ENCODE measurements at places on chromosomes 13 and 19.

- DNase-seq = no peak
Observed at GRCh38 chr13:109738298-109738746, 48.1 kb downstream of the IRS2 start.

DNA sequence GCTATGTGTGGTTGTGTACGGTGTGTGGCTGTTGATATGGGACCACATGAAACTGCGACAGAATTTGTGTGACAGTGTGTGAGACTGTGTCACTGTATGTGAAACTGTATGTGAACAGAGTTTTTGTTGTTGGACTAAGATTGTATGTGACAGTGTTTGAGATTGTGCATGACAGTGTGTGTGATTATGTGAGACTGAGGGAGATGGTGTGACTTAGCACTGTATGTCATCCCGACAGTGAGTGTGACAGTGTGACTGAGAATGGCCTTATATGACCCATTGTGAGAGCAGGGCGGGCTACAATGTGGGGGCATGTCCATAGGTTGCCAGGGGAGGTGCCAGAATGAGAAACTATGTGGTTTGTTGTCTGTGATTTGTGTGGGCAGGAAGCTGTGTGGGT lies 930 bp downstream of the ZNF583 start:
- peak; percentile 4 for DNase-seq

DNA sequence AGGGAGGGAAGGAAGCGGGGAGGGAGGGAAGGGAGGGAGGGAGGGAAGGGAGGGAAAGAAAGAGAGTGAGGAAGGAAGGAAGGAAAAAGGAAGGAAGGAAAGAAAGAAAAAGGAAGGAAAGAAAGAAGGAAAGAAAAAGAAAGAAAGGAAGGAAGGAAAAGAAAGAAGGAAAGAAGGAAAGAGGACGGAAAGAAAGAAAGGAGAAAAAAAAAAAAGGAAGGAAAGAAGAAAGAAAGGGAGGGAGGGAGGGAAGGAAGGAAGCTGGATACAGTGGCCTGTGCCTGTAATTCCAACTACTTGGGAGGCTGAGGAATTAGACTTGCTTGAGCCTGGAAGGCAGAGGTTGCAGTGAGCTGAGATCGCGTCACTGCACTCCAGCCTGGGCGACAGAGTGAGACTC lies 35.3 kb downstream of the OLFM2 start:
- DNase-seq = no peak

DNA sequence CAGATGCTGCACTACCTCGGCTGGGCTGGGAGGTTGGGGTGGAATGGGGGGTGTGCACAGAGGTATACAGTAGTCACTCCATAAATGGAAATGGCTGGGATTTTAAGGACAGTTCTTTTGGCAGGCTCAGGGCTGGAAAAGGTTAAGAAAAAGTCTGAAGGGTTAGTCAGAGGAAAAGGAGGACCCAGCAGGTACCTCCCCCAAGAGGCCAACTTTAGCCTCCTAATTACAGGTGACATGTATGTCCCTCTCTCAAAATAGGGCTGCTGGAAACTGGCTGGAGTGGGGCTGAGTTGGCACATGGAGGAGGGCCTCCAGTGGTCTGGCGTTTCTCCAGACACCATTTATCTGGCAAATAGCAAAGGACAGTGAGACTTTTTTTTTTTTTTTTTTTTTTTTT lies 994 bp downstream of the CCDC194 start:
- DNase-seq = peak; percentile 55

DNA sequence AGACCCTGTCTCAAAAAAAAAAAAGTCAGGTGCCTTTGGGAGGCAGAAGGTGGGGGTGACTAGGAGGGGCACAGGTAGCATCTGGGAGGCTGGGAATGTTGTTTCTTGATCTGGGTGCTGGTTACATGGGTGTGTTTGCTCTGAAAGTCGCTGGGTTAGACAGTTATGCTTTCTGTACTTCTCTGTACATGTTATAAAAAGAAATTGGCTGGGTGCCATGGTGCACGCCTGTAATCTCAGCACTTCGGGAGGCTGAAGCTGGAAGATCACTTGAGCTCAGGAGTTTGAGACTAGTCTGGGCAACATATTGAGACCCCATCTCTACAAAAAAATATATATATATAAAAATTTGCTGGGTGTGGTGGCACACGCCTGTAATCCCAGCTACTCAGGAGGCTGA lies 15.1 kb downstream of the NOSIP start:
- no peak for DNase-seq

DNA sequence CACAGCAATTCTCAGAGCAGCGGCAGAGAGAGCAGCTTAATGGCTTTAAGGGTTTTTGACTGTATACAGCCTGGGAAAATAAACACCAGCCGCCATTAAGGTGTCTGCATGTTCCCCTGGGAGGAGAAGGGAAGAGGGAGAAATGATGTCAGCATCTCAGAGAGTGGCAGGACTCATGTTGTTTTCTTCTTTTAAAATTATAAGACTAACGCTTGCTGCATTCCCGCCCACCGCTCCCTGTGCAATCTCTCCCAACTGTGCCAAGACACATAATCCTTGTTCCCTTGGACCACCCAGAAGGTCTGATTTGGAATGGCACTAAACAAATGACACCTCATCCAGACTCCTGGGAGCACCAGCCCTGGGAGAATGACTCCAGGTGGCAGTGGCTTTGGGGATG lies 27.7 kb upstream of the FAM216B start:
- no peak for DNase-seq

DNA sequence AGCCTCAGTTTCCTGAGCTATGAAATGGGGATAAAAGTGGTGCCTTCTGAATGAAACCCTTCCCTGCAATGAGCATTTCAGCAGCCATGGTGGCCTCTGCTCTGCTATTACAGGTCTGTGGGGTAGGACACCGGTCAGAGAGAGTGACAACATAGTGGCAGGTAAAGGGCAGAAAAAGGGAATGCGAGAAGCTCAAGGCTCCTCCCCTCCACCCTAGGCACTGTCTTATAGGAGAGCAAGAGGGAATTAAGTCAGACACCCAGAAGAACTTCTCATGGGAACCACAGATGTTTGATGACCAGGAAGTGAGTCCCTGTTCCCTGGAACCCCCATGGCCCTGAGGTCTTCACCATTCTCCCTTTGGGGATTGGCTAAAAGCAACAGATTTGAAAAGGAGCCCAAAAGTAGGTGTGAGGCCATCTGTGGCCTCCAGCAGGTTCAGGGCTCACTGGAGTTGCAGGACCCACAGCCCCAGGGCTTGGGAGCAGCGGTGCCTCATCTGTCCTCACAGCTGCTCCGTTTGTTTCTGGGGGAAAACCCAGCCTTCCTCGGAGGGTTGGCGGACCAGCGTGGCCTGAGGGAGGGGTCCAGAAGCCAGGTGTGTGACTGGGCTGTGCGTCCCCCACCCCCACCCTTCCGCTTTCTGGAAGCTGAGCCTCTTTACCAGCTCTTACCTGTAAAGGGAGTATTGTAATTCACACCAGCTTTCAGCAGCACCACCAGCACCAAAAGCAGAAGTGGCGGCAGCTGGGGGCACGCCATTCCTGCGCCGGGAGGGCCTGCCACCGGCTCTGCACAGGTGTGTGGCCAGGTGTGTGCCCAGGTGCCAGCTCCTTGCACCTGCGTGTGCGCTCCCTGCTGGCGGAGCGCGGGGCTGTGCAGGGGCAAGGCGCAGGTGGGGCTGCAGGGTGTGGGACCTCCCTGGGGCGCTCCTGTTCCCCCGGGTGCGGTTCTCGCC lies 19.4 kb downstream of the IQCN start:
- DNase-seq = no peak

DNA sequence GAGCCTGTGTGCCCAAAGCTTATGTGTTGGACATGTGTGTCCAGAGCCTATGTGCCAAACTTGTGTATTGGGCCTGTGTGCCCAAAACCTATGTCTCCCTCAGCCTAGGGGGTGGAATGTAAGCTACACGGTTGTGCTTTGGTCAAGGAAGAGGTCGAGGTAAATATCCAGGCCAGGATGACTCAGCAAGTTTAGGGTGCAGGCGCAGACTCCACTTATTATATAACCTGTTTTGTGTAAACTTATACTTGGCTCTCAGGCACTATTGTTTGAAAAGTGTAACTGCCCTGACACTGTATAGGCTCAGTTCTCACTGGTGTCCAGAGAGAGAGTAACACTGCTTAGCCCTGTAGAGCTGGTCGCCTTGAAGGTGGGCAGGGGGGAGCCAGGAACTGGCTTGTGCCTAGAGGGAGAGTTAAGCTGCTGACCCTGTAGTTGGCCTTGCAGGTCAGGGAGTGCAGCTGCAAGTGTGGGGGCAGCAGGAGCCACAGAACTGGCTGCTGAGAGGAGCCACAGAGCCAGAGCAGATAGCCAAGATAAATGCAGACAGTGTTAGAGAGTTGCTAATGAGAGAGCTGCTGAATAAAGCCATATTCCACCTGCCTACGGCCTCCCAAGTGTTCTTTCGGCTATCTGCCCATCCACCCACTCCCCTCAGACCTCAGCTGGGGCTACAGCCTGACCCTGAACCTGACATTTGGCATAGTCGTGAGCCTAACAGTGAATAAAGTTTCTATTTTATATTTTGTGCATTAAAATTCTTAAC lies 517.2 kb upstream of the SLITRK1 start:
- DNase-seq = peak; percentile 9

- peak; percentile 68 for DNase-seq
Observed at GRCh38 chr19:18846862-18847548, 15.2 kb downstream of the UPF1 start.

- DNase-seq = peak; percentile 60
Observed at GRCh38 chr19:18785179-18786124, 5.7 kb downstream of the COMP start.

- DNase-seq = no peak
Observed at GRCh38 chr19:52535771-52536447, 8.4 kb downstream of the ZNF808 start.

- no peak for DNase-seq
Observed at GRCh38 chr19:46486358-46486757, 9.3 kb downstream of the PNMA8B start.

GRCh38 chr13:111962431-111962891 lies 104.5 kb upstream of the SOX1 start:
- DNase-seq = no peak

- no peak for DNase-seq
Observed at GRCh38 chr19:39232708-39233107, 12.1 kb downstream of the IFNL3 start.

GRCh38 chr13:46598140-46598819 lies 45.3 kb downstream of the LRCH1 start:
- peak; percentile 54 for DNase-seq

DNA sequence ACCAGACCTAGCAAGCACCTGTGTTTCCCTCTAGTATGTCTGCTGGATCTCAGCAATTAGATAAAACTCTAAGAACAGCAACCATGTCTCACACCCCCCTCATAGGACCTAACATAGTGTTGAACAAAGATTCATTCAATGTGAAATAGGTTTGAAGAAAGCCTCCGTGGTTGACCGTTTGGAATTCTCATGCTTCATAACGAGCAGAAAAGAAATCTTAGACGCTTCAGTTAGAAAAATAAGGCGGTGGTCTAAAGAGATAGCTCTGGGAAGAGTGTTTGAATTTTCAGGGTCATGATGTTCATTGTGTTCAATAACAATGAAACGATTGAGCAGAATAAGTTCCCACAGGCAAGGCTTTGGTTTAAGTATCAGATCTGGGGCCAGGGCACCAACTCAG lies 332.9 kb downstream of the COG6 start:
- DNase-seq = no peak

- peak; percentile 68 for DNase-seq
Observed at GRCh38 chr13:36395280-36395679, 37.0 kb upstream of the CCNA1 start.

DNA sequence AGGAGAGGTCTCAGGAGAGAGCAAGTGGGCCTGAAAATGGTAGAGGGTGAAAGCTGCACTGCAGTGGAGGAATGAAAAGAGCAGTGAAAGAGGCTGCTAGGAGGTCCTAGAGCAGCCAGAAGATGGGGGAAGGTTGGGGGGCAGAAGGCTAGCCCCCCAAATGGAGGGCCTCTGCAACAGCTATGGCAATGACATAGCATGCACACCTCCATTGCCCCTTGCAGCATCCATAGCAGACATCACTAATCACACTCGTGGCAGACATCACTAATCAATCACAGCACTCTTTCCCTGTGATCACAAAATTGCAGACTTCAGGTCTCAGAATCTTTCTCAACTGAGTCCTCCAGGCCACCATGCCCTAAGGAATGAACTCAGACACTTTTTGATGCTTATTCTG lies 21.9 kb downstream of the CCL25 start:
- DNase-seq = no peak

- DNase-seq = no peak
Observed at GRCh38 chr13:52944697-52945096, 83.9 kb upstream of the OLFM4 start.

GRCh38 chr19:3224346-3225168 lies at the start of gene CELF5:
TSS of gene CELF5 (plus strand) at chr19:3224661. CDS start at chr19:3224740, 79 bp downstream.
- DNase-seq = no peak

DNA sequence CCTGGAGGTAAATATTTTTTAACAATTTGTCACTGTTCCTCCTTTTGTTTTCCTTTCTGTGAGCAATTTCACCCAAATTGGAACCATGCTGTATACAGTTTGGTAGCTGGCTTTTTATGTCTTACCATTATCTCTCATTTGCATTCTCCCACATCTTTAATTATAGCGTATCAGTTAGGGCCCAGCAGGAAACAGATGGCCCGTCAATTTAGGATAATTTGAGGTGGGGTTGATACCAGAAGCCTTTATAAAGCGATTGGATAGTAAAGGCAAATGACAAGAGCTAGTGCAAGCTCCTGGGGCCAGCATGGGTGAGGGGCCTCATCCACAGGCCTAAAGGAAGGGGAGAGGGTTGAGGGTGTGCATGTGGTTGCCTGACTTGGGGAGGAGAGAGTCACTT lies 3.8 kb upstream of the IFNL4 start:
- peak; percentile 94 for DNase-seq

- no peak for DNase-seq
Observed at GRCh38 chr13:51828730-51829567, 16.0 kb downstream of the TMEM272 start.

DNA sequence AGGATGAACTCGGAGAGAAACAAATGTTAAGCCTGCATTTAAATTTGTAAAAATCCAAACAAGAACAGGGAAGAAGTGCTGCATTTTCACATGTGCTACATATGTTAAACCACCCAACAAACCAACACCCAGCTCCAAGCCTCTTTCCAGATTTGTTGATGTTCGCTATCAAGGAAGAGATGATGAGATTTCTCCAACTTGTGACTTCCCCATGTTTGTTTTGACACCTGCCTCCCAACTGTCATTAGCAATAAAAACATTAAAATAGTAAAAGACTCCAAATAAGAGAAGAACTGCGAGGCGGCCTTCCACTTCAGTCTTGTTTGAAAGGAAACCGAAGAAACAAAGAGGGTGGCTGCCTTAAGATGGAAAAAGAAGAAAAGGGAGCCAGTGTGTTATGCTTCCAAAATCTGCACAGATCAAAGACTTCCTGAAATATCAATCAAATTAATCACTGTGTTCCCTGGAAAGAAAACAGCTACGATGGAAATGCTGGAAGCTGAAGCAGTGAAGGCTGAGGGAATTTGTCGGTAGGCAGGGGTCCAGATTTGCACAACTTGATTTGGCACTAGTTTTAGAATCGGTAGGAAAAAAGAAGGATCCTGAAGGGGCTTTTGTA lies 14.0 kb upstream of the GGACT start:
- DNase-seq = no peak

DNA sequence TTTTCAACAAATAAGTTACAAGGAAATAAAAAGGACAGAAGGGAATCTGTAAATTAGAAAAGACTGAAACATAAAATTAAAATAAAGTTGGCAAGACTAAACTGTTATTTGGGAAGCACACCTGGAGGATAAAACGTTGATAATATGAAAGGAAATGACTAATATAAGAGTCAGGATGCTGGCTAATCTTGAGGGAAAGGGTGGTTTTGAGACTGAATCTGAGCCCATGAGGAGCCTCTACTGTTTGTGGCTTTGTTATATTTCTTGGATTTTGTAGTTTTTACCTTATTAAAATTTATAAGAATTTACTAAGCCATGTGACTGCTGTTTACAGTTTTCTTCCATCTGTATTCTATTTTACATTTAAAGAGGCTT lies 718.0 kb upstream of the SPRY2 start:
- DNase-seq = no peak

All from KBM-7 (cell line).